HFFc6 (cell line): ENCODE measurements at places on chromosomes 12 and 14. TPM values are rescaled to one million over a fixed set of nuclear protein-coding genes. Genes with fewer than 3 reads are reported as not detected.

The PTPN11 gene
- 132 to 150 TPM (median 144 TPM) in 3 replicates for total RNA-seq

The NDUFA9 gene
- total RNA-seq, result 88.2 to 98.0 TPM (median 91.0 TPM) in 3 replicates

The KLRC4 gene
- total RNA-seq, result not detected in 3 replicates

The CEBPE gene
- not detected in 3 replicates for total RNA-seq

The STXBP6 gene
- total RNA-seq, result 14.5 to 17.5 TPM (median 16.8 TPM) in 3 replicates

The AGAP2 gene
- total RNA-seq, result 0.08 to 0.18 TPM (median 0.18 TPM) in 3 replicates

The KRT81 gene
- total RNA-seq, result 0.34 to 1.1 TPM (median 0.88 TPM) in 3 replicates

The PRKAB1 gene
- total RNA-seq, result 14.7 and 16.7 TPM in 2 replicates

The SLC25A21 gene
- total RNA-seq, result 0.41 to 1.1 TPM (median 0.58 TPM) in 3 replicates

The B4GALNT1 gene
- total RNA-seq, result 1.4 and 2.2 TPM in 2 replicates

The TMEM132D gene
- total RNA-seq, result not detected in 3 replicates

The CDK17 gene
- total RNA-seq, result 21.7 to 28.1 TPM (median 25.6 TPM) in 3 replicates

The DPF3 gene
- 4.7 to 6.1 TPM (median 5.5 TPM) in 3 replicates for total RNA-seq

The MYO1H gene
- not detected in 3 replicates for total RNA-seq

The KCNJ8 gene
- 0.54 to 8.5 TPM (median 1.5 TPM) in 3 replicates for total RNA-seq

The RPS6KL1 gene
- total RNA-seq, result 1.0 and 1.1 TPM in 2 replicates
